ENCODE measurements at places on chromosomes 12 and 14.

GRCh38 chr14:90508536-90509254 is 111.9 kb downstream of the CALM1 start:
- DNase-seq = no peak

GRCh38 chr12:132804426-132804861 is 24.2 kb downstream of the GOLGA3 start:
- peak; percentile 9 for DNase-seq

DNA sequence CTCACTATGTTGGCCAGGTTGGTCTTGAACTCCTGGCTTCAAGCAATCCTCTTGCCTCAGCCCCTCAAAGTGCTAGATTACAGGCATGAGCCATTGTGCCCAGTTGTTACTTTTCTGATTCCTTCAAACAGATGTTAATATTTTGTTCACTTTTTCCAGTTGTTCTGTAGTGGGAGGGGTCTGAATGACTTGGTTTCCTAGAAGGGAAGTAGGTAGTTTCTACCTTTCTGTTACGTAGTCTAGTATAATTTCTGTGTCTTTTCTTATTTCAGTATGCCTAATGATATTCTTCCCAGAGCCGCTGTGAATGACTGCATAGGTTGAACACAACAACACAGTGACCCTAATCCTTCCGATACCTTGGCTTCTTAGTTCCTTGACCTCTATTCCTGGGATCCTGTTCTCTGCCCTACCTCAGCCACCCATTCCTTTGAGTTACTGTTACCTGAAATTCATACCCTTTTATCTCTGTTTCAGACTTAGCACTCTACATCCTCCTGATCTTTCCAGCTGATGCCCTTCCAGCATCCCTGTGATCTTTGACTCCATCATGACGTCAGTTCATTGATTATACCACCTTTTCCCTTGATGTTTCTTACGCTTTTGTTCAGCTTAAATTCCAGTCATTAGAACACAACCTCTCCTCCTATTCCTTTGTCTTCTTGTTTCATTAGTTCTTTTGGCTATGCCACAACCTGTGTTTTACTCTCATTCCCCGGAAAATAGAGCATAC is 33.3 kb downstream of the RCOR1 start:
- no peak for DNase-seq

DNA sequence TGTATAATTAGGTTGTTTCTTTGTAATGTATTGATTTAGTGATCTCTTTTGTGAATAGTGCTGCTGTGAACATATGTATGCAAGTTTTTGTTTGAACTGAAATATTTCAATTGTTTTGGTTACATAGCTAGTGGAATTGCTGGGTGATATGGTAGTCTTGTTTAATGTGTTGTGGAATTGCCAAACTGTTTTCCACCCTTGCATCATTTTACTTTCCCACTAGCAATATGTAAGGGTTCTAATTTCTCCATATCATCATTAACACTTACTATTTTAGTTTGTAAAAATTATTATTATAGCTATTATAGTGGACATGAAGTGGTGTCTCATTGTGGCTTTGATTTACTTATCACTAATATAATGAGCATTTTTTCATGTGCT is 5.9 kb downstream of the G2E3 start:
- no peak for DNase-seq

GRCh38 chr12:103903993-103904392 is 26.2 kb upstream of the HSP90B1 start:
- DNase-seq = no peak

DNA sequence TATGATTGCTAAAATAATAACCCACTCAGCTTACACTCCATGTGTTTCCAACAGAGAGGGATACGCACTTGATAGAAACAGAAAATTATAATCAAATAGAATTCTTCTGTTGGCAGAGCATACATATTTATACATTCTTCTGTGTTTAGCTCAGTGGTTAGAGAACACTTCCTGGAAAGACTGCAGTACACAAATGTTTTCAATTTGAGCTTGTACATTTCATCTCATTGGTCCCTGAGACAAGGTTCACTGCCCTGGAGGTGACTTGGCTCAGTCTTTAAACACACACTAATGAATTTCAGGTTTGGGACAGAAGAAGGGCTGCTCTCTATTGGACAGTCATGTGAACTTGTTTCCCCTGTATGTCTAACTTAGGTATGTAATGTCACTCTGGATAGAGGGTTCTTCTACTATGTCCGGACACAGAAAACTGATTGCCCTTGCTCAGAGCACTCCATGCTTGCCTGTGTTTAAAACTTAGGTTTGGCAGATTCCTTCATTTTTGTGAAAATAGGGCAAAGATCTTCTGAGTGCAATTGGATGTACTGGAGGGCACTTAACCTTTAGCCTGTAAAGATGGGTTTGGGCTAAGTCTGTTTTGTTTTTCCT is 22.9 kb downstream of the PROX2 start:
- DNase-seq = peak; percentile 90

- DNase-seq = no peak
Measured at GRCh38 chr14:60649875-60650372, 647 bp upstream of the SIX1 start.

DNA sequence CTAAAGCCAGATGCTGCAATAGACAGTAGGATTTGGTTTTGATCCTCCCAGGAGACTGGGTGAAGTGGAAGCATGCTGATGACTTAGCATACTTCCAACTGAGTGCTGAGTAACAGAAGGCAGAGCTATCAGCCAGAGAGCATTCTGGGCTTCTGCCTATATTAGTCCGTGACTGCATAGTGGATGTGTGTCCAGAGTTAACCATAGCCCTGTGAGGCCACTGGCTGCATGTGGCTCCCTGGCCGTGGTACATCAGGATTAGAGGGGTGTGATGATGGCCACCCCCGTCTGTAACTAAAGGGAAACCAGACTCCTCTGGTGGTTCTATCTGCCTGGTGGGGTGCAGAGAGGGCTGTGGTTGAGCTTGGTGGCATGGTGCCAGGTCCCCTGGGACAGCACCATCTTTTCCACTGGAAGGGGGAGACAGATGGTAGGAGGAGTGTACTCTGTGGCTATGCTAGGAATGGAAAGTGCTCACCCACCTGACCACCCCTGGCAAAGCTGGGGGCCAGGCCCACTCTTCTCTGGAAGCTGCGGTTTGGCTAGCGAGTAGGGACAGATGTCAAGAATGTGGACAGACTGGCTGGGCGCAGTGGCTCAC is 27.4 kb downstream of the ABCD4 start:
- DNase-seq = peak; percentile 84

DNA sequence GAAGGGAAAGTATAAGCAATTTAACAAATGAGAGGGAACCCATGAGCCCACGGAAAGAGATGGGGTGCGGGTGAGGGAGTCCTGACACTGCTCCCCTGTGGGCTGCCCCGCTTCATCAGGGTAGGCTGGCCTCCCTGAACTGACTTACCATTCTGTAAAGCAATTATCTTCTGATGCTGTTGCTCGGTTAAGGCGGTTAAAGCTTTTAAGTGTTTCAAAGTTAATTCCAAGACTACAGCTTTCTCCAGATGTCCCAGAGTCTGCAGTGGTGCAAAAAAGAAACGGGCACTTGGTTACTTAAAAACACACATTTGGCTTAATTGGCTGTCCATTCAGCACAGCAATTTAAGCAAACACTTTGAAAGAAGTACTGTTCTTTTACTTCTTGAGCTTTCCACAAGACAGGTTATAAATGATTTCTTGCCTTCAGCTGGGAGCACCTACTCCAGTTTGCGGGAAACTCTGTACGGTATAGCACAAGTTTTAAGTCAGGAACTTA is 1.3 kb downstream of the BHLHE41 start:
- DNase-seq = peak; percentile 33

- DNase-seq = no peak
Measured at GRCh38 chr14:93978735-93979134, 2.4 kb upstream of the ASB2 start.

GRCh38 chr12:91239481-91239880 is 56.9 kb upstream of the DCN start:
- peak; percentile 62 for DNase-seq

DNA sequence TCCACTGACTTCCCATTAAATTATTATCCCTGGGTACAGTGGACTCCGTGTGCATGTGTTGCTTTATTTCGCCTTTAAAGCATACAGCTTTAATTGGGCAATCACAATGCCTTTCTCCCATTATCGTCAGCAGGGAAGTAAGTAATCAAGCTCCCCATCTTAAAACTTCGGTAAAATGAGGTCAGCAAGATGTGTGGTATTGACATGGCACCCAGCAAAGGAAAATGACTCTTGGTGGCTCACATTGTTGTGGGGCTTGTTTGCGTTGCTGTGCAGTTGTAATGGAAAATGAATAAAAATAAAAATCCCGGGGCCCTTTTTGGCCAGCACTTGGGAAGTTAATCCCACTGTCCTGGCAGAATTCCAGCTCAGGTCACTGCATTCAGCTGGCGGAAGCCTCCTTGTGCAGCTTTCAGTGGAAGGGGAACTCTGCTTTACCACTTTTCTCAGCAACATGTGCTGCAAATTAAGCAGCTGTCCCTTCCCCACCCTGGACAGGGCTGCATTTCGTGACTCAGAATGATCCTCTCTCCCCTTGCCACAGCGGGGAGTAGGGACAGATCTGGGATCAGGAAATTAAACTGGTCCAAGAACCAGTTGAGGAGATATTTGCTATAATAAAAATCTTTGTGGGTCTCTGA is 13.9 kb upstream of the ATP2A2 start:
- peak; percentile 68 for DNase-seq

- DNase-seq = peak; percentile 51
Measured at GRCh38 chr14:54599966-54600716, 33.2 kb downstream of the SAMD4A start.

- DNase-seq = peak; percentile 63
Measured at GRCh38 chr12:19643635-19644034, 204.3 kb downstream of the AEBP2 start.

GRCh38 chr12:68962877-68963855 is 30.2 kb upstream of the CPM start:
- peak; percentile 61 for DNase-seq

DNA sequence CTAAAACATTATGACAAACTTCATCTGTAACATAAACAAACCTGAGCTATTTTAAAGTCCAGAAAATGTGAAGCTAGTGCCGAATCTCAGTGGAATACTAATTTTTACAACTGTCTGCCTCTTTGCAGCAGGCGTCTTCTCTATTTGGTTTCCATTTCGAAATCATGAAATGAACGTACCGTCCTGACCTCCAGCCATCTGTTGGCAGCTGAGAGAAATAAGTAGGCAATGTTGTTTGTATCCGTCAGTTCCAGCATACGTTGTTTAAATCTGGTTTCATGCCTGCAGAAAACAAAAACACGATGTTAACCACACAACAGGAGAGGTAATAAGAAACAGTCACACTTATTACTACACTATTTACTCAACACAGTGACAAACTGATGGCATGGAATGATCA is 54.3 kb upstream of the KCNJ8 start:
- DNase-seq = no peak

DNA sequence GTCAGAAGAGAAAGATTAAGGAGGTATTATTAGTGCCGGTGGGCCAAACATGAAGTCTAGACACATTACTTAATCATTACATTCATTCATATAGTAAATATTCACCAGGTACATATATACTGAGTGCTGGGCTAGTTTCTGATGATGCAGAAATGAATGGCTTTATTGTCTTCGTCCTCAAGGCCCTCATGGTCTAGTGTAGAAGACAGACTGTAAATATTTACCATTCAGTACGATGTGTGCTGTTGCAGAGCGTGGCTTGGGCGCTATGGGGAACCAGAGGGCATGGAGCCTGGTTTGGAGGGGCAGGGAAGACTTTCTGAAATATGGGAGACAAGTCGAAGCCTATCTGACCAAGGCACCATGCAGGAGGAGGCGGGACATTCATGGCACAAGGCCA is 37.0 kb upstream of the TCL1B start:
- no peak for DNase-seq

DNA sequence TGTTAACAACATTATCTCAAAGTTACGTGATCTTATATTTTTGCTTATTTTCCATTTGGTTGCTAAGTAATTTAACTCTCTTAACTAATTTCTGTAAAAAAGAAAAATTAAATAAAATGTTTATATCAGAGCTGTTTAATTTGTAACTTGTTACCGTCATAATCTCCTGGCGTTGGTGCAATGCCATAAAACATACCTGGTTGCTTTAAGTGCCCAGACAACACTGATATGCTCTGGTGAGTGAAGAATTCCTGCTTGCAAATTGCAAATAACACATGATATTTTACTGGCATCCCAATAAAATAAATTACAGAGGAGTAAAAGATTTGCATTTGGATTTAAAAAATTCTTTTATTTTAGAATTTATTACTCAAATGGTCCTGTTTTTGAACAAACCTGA is 640.1 kb upstream of the MIS18BP1 start:
- no peak for DNase-seq

- DNase-seq = peak; percentile 97
Measured at GRCh38 chr12:74043343-74043742, 494.3 kb upstream of the ATXN7L3B start.

DNA sequence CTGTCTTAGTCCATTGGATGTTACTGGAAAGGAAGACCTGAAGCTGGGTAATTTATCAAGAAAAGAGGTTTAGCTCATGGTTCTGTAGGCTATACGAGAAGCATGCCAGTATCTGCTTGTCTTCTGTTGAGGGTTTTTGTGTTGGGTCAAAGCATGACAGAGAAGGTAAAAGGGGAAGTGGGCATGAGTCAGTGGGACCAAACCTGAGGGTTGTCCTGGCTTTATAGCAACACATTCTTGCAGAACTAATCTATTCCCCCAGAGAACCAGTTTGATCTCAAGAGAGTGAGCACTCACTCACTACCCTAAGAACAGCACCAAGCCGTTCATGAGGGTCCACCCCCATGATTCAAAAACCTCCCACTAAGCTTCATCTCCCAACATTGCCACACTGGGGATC is 19.0 kb upstream of the KRAS start:
- no peak for DNase-seq

- DNase-seq = no peak
Measured at GRCh38 chr14:104588066-104588857, 8.7 kb downstream of the C14orf180 start.

DNA sequence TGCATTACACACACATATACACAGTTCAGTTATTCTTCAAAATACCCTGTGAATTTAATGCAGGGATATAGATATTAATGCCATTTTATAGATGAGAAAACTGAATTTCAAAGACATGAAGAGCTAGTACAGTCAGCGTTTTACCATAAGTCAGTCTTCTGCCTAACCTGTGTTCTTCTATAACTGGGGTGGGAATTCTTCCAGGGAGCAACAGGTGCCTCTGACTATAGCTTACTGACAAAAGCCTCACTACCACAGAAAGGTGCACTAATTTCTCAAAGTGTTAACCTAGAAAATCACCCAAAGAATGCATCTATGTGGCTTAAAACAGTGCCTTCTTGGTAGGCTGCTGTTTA is 84.4 kb downstream of the STXBP6 start:
- no peak for DNase-seq

GRCh38 chr12:89800435-89800834 is 91.8 kb upstream of the ATP2B1 start:
- peak; percentile 34 for DNase-seq

DNA sequence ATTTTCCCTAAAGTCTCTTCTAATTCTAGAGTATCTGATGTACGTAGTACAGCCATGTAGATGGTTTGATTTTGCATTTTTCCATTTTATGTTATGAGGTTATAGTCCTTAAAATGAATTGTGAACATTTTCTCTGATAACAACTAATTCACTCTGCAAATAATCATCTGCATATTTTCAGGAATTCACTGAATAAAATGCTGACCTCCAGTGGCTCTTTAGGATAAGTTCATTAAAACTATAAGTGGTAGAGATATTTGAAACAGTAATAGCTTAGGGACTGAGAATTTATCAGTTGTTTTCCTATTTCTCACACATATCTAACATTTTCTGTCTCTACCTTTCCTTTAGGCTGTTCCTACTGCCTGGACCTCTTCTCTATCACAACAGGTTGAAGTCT is 4.4 kb downstream of the MSRB3 start:
- DNase-seq = no peak

- DNase-seq = peak; percentile 40
Measured at GRCh38 chr12:106251631-106252455, 4.0 kb upstream of the CKAP4 start.

All from iris pigment epithelial cell (primary cell).